ENCODE measurements at places on chromosomes 16 and 17.
A peak's percentile ranks its signal among the peaks of the same experiment; 100 is the strongest.

DNA sequence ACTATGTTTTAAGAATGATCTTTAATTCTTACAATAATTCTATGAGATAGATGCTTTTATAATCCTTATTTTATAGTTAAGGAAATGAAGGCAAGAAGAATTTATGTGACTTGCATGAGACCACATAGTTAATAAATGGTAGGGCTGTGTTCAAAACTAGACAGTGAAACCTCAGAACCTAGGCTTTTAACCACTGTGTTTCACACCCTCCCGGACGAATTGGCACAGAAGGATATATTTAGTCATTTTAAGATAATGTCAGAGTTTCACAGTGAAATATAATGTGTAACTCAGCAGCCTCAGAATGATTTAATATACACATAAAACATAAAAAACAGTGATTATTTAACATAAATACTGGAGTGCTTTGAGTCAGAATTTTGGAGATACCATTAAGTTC is 57.0 kb downstream of the NSRP1 start:
- no peak for DNase-seq

DNA sequence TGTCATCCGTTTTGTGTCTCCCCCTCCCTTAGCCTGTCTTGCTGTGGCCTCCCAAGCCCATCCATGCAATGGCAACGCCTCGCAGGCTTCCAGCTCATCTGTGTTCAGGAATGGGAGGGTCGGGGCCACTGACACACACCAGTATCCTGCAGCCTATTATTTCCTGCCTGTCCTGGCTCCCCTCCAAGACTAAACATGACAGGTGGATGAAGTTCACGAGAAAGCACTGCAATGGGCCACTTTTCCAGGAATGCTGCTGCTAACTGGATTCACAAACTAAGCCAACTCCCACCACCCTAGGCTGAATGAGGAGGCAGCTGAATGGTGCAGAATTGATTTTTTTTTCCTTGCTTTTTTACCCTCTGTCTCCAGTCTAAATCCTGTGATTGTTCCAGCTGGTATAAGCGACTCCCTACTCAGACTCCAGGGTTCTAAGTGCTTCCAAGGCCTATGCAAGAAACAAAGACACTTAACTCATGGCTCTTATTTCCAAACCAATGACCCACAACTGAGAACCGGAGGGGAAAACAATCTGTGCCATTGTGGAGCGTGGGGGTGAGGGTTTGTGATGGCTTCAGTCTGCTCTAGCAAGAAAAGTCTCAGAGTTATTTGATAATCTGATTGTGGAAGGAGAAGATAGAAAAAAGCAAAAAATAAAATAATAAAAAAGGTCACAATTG is 23.3 kb downstream of the TMEM100 start:
- DNase-seq, result no peak

DNA sequence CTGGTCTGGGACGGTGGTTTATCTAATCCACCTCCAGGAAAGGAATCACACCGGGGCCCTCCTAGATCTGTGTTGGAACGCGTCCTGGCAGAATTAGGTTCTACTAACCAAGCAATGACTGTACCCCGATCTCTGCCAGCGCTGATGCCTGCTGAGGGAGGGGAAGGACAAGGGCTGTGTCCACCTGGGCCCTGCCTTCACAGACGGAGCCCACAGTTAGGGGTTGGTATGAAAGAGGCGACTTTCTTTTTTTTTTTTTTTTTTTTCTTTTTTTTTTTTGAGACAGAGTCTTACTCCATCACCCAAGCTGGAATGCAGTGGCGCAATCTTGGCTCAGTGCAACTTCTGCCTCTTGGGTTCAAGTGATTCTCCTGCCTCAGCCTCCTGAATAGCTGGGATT is 9.9 kb upstream of the KRT19 start:
- no peak for DNase-seq

DNA sequence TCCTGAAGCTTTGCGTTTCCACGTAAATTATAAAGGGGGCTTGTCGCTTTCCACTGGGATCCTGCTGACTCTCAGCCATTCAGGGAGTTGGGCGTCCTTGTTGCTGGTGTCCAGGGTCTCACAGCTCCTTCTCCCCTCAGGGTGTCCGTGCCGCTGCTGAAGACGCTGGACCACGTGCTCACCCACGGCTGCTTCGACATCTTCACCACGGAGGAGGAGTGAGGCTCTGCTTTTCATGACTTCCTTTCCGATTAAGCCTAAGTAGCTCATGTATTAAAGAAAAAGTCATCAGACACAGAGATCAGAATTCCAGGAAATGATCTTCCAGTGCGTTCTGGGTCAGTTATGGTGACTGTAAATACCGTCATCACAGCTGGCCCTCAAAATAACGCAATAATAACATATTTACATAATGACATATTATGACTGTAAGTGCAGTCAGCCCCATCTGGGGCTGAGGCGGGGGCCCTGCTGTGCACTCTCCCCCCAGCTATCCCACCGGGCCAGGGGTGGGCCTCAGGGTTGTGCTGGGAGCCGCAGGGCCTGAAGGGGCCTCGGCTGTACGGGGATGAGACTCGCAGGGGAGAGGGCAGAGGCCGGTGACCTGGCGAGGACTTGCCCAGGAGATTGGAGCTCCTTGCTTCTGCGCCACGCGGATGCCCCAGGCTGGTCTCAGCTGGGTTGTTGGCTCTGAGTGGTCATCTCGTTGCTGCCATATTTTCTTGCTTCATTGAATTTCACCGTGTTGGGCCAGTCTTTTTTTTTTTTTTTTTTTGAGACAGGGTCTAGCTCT is 92.9 kb upstream of the ZNF750 start:
- DNase-seq, result no peak

GRCh38 chr16:21071741-21072140 is 78.9 kb downstream of the DNAH3 start:
- DNase-seq, result no peak

- peak; percentile 93 for DNase-seq
Observed at GRCh38 chr16:68084504-68085258, 489 bp upstream of the NFATC3 start.

DNA sequence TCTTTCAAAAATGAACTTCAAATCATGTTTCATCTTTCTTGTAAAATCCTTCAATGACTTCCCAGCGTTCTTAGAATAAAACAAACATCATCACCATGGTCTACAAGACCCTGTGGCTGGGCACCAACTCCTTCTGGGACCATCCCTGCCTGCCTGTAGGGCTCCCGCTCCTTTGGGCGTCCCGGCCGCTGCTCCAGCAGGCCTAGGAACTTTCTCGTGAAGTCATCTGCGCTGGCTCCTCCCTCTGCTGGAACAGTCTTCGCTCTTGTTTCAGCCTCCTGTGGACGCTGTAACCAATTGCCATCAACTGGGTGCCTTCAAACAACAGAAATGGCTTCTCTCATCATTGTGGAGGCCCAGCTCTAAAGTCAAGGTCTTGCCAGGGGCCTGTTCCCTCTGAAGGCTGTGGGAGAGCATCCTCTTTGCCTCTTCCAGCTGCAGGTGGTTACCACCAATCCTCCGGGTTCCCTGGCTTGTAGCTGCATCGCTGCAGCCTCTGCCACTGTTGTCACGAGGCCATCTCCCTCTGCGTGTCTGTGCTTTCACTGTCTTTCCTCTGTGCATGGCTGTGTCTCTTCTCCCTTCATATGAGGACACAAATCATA is 185.5 kb upstream of the SDK2 start:
- no peak for DNase-seq

GRCh38 chr17:36498155-36498554 is 11.7 kb downstream of the ZNHIT3 start:
- peak; percentile 70 for DNase-seq

DNA sequence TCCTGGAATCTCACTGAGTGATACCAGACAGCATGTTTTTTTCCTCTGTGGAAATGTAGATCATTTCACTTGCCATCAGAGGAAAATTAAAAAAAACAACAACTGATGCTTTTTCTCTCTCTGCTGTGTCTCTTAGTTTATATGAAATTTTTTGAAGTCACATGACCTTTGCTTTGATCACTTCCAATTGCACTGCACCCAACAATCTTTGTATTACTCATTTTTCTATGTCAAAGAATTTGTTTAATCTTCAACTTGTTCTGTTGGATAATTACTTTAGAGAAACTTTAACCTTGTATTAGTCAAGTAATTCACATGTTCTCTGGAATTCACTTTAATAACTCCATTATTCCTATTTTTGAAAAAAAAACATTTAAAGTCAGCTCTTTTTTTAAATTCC is 1452.7 kb upstream of the CDH8 start:
- no peak for DNase-seq

DNA sequence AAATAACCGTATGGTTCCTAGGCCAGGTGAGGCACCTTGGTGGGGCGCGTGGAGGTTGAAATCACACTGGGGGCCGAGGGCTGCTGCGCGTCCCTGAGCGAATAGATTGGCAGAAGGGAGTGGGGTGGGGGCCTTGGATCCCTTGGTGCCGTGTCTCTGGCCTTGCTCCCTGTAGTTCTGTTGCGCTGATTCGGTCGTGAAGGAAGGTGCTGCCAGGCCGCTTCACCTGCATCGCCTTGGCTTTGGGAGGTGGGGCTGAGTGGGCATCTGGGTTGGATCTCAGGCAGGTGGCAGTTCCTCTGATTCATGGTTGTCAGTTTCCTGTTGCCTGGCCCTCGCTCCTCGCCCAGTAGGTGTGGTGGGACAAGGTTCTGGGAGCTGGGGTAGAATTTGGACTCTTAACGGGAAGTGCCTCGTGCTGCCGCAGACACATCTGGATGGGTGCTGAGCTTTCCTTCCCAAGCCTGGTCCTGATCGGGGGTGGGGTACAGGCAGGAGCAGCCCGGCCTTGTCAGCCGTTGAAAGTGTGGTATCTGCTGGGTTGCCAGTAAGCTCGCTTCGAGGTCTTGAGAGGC is 30.1 kb downstream of the PGS1 start:
- no peak for DNase-seq

DNA sequence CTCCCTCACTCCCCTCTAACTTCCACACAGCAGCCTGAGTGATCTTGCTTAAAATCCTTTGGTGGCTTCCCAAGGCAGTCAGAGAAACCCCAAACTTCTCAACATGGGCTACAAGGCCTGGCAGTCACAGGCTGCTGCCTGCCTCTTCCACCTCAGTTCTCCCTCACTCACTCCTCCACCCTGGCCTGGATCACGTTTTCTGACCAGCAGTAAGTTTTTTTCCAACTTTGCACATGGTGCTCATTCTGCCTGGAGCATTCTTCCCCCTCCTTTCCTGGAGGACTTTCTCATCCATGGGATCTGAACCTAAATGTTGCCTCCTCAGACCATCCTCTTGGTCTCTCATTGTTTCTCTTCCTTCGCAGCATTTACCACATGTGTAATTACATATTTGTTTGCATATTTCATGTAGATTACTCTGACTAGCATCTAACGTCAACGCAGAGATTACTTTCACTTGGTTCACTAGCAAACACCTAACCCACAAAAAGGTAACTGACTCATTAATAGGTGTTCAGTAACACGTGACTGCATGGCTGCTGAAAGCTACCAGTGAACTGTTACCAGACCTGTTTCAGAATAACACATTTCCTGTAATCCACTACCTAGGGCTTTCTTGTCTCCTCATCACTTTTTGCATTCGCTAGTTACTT is 17.1 kb downstream of the GNA13 start:
- no peak for DNase-seq

DNA sequence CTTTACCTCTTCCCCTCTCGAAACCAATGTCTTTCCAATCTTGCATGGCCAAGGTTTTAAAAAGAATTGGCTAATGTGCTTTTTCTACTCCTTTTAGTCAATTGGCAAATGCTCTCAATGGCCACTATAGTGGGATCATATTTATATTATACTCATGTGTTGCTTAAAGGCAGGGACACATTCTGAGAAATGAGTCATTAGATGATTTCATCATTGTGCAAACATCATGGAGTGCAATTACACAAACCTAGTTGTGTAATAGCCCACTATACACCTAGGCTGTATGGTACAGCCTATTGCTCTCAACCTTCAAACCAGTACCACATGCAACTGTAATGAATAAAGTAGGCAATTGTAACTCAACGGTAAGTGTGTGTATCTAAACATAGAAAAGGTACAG is 180.9 kb downstream of the HS3ST3A1 start:
- DNase-seq, result no peak

- no peak for DNase-seq
Observed at GRCh38 chr17:79339321-79339720, 264.7 kb downstream of the ENGASE start.

- DNase-seq, result no peak
Observed at GRCh38 chr17:77020973-77021372, 119.8 kb upstream of the SEC14L1 start.

DNA sequence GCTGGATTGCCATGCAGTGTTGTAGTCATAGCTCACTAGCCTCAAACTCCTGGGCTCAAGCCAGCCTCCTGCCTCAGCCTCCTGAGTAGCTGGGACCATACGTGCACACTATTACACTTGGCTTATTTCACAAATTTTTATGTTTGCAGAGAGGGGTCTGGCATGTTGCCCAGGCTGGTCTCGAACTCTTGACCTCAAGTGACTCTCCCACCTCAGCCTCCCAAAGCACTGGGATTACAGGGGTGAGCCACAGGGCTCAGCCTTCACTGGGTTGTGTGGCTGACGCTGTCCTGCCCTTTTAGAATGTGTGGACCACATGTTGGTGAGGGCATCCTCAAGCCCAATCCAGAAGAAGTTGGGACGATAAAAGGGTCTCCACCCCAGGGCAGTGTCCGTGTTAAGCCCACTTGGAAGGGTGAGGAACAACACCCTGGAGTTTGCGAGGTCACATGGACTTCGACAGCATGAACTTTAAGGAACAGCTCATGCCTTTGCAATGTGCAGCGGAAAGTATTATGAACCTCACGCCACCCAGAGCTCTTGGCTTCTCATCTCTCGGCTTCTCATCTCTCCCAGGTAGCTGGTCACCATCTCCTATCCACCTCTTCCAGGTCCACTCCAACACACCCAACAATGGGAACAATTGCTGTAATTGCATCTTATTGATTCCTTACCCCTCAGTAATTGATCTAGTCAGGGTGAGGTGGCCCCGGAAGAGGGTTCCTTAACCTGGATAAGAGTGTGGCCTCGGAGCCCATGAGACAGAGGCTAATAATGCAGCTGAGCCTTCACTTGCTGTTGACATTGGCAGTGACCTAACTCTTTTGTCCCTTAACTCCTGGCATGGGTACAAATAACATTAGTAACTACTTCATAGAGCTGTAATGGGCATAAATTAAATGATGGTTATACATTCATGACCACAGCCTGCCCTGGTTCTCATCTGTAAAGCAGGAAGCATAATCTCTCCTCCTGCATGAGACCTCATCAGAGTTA is 6.7 kb downstream of the FOXL1 start:
- DNase-seq, result no peak

GRCh38 chr16:82043680-82044584 is 8.9 kb downstream of the HSD17B2 start:
- peak; percentile 63 for DNase-seq

DNA sequence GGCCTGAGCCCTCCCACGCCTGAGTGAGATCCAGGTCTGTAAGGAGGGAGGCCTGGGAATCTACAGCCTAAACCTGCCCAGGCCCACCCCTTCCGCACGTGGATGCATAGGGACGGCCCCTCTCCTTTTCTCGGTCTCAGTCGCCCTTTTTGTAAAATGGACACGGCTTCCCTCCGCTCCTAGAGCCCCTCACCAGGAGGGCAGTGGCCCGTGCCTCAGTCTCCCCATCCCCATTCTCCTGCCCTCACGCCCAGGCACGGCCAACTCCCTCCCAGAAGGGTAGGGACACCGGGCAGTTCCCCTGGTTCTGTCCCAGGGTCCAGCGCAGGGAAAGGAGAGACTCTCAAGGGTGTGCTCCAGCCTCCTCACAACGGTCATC is 48.1 kb downstream of the WNT3 start:
- peak; percentile 61 for DNase-seq

GRCh38 chr17:19426631-19427030 is 15.6 kb downstream of the RNF112 start:
- no peak for DNase-seq

GRCh38 chr16:88323041-88323440 is 59.7 kb upstream of the ZNF469 start:
- no peak for DNase-seq

GRCh38 chr17:3558603-3559269 is 1.1 kb upstream of the TRPV3 start:
- no peak for DNase-seq

- DNase-seq, result no peak
Observed at GRCh38 chr17:57906910-57907309, 48.3 kb downstream of the CUEDC1 start.
